Activated CD4-positive, CD25-positive, alpha-beta regulatory T cell treated with anti-CD3 and anti-CD28 coated beads, Interleukin-2, amount 50 U/mL, for 24 hours (primary cell): ENCODE measurements at places on chromosomes 6 and 20.

DNA sequence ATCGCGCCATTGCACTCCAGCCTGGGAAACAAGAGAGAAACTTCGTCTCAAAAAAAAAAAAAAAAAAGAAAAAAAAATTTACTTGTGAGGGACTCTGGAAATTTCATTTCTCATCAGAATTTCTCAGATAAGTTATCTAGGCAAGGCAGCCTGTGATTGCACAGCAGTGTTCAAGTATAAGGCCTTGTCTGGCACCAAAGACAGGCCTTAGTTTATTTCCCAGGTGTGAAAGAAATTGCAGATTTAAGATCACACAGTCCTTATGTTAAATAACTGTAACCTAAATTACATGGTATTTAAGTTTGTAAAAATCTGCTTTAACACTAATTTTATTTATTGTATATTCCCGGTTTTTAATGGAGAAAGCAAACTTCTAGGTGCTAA, 34.8 kb downstream of the HFE start:
- ATAC-seq = no peak

DNA sequence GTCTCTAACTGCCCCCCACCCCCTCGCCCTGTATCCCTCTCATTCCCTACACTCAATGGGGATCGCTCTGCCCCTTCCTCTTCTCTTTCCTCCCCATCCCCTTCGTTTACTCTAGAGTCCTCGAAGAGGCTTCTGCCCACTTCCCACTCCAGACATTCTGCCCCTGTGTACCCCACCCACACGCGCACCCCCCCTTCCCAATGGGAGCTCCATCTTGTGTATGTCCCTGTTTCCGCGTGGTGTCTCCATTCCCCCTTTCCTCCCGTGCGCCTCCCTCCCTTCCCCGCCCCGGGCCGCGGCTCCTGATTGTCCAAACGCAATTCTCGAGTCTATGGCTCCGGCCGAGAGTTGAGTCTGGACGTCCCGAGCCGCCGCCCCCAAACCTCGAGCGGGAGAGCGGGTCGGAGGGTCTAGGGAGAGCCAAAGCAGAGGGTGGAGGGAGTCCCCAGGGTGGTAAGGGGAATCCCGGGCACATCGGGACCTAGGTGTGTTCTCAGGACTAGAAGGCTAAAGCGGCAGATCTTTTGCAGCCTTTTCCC, 679 bp upstream of the RING1 start:
- no peak for ATAC-seq

DNA sequence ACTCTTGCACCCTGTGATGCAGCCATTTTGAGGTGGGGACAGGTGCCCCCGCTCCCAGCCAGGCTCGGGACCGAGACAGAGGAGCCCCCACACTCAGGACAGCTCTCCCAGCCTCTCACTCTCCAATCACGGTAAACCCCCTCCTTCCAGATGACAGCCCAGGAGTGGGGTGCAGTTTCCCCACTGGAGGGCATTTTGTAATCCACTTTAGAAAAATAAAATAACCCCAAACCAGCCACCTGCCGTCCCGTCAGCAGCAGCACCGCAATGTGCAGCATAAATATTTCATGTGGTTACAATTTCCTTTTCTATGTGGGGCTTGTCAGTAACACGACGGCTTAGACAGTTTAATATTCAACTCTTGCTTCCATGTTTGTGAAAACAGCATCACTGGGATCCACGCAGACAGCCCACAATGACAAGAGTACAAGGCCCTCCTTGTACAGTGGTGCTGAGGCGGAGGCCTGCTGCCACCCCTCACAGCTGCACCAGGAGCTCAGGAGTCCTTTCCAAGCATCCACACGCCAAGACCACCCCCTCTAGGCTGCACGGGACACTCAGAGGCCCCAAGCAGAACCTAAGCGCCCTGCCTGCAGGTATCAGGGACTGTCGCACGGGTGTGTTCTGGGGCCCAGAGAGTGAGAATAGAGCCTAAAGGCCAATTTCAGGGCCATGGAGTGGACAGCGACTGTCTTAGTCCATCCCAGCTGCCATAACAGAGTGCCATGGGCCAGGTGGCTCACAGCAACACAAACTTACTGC, 116.7 kb downstream of the JPH2 start:
- ATAC-seq = peak; percentile 28

DNA sequence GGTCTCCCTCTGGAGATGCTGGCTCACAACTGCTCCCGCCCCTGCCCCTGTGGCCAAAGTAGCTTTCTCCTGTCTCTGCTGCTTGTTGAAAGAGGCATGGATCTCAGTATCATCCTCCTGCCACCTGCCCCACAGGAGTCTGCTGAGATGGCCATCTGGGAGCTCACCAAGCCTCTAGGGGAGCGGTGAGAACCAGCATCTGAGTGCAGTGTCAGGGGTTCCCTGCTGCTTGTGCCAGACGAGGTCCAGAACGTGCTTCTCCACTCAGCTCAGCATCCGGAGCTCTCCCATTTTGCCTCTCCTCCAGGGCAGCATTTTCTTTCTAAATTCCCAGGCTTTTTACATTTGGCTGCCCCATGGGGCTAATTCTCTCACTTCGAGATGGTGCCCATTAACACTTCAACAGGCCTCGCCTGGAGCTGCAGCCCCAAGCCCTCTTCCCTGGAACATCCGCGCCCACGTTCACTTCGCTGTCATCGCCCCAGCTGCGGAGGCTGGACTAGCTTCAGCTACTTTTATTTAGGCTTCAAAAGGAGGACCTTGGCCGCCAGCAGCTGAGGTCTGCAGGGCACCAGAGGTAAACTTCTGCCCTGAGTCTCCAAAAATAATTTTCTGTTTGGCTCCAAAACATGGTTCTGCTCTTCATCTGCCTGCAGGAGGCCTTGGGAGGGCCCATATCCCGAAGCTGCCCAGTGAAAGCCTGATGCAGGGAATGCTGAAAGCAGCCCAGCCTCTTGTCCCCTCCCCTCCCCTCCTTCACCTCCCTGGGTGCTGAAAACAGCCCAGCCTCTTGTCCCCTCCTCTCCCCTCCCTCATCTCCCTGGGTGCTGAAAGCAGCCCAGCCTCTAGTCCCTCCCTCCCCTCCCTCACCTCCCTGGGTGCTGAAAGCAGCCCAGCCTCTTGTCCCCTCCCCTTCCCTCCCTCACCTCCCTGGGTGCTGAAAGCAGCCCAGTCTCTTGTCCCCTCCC, 25.2 kb upstream of the MLN start:
- ATAC-seq = no peak

DNA sequence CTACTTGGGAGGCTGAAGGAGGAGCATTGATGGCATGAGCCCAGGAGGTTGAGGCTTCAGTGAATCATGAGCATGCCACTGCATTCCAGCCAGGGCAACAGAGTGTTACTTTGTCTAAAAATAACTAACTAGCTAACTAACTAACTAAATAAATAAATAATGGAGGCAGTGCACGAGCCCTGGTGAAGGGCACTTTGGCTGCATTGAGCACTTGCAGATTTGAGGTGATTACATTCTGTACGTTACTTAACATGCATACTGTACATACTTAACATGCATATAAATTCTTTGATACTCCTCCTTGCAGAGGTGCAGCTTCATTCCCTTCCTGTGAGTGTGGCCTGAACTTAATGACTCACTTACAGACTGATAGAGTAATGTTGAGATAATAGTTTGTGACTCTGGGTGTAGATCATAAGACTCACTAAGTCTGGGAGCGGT, 10.7 kb downstream of the HLA-A start:
- ATAC-seq = no peak

DNA sequence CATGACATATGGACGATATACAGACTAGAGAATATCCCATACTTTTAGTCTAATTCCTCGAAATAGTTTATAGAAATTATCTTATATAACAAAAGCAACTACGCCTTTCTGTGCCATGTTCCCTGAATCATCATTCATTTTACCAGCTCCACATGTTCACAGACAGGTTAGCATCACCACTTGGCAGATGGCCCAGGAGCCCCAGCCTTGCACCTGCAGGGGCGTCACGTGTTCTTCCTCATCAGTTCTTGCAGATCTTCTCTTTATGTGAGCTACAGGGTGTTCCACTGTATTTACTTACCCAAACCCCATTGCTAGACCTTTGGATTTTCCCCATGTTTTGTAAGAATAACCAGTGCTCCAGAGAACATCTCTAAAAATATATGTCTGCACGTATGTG, 12.6 kb upstream of the BNIP5 start:
- ATAC-seq = no peak

- no peak for ATAC-seq
Observed at GRCh38 chr20:10925767-10926166, 252.0 kb upstream of the JAG1 start.

GRCh38 chr6:16514249-16514648, 247.0 kb downstream of the ATXN1 start:
- peak; percentile 33 for ATAC-seq

DNA sequence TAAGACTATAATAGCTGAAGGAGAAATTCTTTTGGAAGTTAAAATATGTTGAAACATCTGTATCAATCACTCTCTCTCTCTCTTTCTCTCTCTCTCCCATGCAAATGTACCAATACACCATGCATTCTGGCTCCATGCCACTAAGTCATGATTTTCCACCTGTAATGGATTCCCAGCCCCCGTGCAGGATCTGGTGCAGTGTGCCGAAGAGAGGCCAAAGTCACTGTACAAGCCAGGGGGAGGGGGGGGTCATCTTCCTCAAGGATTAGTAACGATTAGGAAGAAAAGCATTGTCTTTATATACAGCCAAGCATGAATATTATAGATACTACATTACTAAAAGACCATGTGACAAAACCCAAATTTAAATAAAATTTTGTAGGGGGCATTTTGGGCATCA, 725.1 kb downstream of the KIF16B start:
- ATAC-seq = no peak

- ATAC-seq = peak; percentile 74
Observed at GRCh38 chr6:16331384-16332174, 93.2 kb downstream of the GMPR start.

DNA sequence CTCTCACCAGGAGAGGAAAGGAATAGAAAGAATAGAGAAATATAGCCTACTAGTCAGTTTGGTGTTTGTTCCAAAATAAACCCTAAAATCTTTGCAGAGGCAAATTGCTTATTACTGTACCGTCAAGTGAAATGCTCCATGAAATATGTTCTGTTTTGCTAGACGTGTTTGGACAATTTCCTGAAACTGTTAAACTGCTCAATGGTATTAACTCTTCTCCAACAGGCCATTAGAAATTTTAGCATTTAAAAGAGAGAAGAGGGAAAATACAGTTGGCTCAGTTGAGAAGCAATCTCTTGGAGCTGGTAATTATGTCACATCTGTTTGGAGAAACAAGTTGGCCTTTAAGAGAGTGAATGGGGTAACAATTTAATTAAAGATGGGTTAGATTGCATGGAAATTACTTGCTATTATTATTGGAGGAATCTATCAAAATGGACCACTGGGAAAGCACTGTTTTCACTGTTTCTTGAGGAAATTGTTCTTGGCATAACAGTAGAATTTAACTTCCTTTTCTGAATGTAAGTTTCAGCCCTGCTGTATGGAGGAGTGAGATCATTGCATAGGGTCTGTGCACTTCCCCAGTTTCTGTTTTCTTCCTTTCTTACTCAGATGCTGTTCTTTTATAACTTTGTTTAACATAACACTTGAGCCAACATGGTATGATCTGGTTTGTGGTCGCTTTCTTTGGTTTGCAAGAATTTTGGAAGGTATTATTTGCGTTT, 373.6 kb downstream of the PLCB1 start:
- ATAC-seq = no peak

DNA sequence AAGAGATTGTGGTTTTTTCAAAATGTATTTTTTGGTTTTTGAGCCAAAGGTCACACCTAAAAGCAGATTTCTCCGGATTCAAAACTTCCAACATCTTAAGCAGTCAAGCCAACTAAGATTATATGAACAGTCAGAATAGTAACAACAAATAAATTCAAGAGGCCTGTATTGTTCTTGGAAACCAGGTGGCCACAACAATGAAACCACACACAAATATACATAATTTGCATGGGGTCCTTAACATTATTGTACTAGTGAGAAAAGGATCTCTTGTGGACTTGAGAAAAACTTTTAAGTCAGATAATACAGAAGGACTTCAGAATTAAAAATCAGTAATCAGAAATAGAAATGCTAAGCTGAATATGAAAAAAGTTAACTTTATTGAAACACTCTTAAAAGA, 40.6 kb downstream of the NOL7 start:
- no peak for ATAC-seq

DNA sequence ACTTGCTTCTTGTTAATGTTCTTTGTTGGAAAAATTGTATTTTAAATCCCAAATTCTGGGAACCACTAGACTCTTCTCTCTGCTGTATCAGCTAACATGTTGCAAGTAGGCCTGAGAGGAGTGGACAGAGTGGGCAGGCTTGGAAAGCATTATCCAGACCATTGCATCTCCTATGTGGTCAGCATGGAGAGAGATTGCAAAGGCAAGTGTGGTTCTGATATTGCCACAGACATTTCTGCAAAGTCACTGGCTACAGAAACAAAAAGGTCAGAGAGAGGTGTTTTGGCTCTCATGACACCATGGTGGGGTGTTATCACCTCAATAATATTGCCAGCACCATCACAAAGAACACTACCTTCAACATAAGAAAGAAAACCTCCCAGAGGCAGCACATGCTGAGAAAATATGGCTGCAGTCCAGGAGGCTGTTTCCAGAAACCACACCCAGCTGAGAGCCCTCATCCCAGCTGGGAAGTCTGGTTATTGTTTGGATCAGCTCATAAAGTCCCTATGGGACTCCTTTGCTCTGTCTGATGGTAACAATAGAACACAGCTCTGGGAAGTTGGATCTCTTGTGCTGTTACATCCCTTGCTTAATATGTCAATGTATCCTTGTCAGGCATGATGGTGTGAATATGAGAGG, 78.2 kb upstream of the TBX18 start:
- ATAC-seq = no peak

GRCh38 chr6:44567406-44567805, 179.9 kb downstream of the CDC5L start:
- ATAC-seq = no peak

DNA sequence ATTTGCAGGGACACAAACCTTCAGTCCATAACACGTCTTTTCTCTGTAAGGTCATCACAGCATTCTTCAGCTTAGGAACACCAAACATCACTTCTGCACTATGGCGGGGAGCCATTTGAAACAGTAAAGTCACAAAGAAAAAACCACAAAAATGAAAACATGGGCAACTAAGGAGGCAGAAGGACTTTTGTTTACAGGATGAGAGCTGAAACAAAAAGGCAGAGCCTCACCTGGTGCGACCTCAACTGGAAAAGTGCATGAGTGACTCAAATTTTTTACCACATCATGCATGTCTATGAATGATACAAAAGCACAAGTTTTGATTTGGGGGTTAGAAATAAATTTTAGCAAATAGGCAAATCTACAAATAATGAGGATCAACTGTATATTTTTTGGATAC, 68.2 kb upstream of the TNFAIP3 start:
- ATAC-seq = no peak

GRCh38 chr6:69816026-69816425, 19.2 kb upstream of the LMBRD1 start:
- peak; percentile 69 for ATAC-seq
